ENCODE measurements at places on chromosomes 6 and 20.
A peak's percentile ranks its signal among the peaks of the same experiment; 100 is the strongest.

- no peak for DNase-seq
Observed at GRCh38 chr6:166803471-166803870, 152.9 kb downstream of the RNASET2 start.

- no peak for DNase-seq
Observed at GRCh38 chr20:19428324-19428723, 215.9 kb downstream of the SLC24A3 start.

- peak; percentile 22 for DNase-seq
Observed at GRCh38 chr20:708956-709355, 33.4 kb upstream of the SCRT2 start.

DNA sequence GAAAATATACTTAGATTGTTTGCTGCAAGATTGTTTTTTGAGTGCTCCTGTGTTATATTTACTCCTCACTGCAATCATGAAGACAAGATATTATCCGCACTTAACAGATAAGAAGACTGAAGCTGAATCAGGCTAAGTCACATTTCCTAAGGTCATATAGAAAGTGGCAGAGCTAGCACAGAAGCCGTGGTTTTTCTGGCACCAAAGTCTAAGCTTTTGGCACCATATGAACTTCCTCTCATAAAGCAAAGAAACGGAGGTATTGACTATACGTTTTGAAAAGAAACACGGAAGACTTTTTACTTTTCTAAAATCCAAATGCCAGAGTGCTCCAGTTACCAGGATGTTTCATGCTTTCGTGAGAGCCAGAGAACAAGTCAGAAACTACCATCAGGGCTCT lies 9.3 kb upstream of the DTD1 start:
- no peak for DNase-seq

DNA sequence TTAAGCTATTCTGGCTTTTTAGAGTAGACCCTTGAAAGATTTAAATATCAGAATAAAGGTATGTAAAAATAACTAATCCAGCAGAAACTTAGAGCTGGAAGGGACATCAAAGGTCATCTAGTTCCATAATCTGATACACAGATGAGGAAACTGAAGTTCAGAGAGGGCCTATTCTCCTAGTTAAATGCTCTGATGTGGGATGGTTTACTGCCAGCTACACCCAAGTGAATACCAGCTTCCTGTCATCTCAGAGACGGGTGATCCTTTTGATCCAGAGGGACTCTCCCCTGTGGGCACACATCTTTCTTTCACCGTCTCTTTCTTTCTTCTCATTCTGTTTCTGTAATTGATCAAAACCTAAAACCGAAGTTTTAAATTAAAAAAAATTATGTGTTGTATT lies 94.1 kb downstream of the MAN1A1 start:
- no peak for DNase-seq
